ENCODE measurements at places on chromosomes 1 and 21.

- no peak for DNase-seq
Observed at GRCh38 chr1:22754106-22754768, 43.6 kb downstream of the EPHB2 start.

DNA sequence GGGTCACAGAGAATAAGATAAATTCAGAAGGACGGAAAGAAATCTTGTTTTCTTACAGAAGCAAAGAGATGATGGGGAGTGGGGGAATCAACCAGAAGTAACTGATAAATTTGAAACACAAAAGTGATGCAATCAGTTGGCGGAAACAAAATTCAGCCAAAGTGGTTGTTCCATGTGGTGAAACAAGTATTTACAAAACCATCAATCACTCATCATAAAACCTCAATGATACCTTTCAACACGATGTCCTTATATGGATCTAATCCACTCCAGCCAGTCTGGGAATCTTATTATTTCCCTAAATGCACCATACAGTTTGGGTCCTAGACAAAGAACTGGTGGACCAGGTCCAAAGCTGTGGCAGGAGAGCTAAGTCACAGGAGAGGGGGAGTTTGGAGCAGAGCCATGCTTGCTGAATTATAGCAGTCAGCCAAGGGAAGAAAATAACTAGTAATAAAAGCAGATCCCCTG, 303.8 kb upstream of the LRRC7 start:
- no peak for DNase-seq

- DNase-seq: no peak
Observed at GRCh38 chr1:20634594-20635084, 1.4 kb downstream of the PINK1 start.

- DNase-seq: no peak
Observed at GRCh38 chr1:66981679-66982078, 56.9 kb downstream of the MIER1 start.

GRCh38 chr1:185337246-185337645, 20.2 kb upstream of the IVNS1ABP start:
- peak; percentile 60 for DNase-seq

DNA sequence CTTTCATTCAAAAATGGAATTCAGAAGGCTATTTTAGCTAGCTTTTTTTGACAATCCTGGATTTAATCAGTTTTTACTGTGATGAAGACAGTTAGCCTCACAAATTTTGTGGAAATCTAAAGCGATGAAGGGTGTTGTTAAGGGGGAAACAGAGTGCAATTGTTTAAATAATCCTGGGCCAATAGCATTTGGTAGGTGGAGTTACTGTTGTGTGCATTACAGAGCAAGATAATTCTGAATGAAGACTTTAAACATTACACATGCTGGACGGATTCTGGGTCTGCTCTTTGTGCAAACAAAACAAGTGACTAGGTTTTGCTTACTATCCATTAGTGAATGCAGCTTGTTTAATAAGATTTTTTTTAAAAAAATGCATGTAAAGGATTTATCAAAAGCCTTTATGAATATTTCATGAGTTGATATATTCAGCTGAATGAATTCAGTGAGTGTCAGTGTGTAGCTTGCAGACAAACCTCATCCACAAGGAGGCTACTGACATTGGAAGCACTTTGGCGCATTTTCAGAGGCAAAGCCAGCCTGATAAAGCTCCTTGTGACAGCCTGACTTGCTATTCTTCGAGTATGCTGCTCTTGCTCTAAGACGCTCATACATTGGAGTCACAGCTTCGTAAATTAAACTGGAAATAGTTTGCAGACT, 199.6 kb downstream of the PDE4B start:
- no peak for DNase-seq

GRCh38 chr1:201335174-201335870, 42.2 kb downstream of the TNNT2 start:
- DNase-seq: no peak

- no peak for DNase-seq
Observed at GRCh38 chr1:154768456-154769125, 101.5 kb downstream of the KCNN3 start.

DNA sequence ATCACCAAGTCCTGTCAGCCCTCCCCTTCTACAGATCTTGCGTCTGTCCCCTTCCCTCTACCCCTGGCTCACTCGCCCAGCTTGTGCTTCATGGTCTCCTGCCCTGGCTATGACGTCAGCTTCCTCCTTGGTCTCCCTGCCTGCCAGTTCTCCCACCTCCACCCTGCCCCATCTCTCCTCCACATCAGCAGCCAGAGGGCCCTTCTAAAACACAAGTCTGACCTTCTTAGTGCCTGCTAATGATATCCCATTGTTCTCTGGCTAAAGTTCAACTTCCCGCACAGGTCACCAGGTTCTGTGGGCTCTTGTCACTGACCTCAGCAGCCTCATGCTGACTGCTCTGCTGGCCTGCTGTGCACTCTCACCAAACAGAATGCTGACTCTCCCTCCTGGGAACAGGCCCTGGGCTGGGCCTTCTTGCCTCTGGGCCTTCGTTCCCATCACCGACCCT, 24.7 kb upstream of the MYCL start:
- DNase-seq: no peak

- peak; percentile 77 for DNase-seq
Observed at GRCh38 chr1:157105988-157106812, 6.6 kb upstream of the ETV3L start.

- DNase-seq: no peak
Observed at GRCh38 chr1:6157528-6158174, 22.5 kb downstream of the CHD5 start.

GRCh38 chr1:166379447-166379846, 212.6 kb upstream of the FAM78B start:
- no peak for DNase-seq

DNA sequence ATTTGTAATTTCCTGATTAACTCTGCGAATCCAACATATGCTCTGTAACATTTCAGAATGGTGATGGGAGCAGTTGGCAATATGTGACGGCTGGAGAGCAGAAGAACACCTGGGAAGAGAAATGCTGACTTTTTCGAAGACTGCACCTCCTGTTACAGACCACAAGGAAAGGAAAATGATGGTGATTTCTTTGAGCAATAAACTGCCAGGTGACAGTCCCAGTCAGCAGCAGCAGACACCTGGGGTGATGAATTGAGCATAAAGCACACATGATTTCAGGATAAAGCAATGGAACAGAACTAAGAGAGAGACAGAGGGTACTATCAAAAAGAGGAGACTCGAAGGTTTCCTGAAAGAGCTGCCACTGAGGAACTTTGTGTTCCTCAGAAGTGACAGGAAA, 528.6 kb downstream of the NEGR1 start:
- no peak for DNase-seq
